ENCODE measurements at places on chromosomes 6 and 20.
A peak's percentile ranks its signal among the peaks of the same experiment; 100 is the strongest.

DNA sequence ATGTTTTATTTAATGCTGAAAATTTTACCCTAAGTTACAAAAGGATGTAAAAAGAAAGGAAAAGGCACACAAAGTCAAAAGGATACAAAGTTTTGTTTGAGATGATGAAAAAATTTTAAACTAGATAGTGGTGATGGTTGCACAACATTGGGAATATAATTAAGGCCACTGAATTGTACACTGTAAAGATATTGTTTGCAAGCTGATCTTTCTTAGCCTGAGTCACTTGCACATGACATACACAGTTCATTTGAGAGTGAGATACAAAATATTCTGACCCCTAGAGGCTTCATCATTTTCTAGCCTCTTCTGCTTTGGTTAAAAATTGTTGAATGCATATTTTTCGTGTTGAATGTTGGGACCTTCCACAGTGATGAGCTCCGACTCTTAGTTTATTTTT, 462.6 kb downstream of the HDGFL1 start:
- no peak for DNase-seq

GRCh38 chr6:159879856-159880255, 10.9 kb upstream of the MAS1 start:
- no peak for DNase-seq

- DNase-seq: no peak
These were observed 155.1 kb downstream of the DTNBP1 start for GRCh38 chr6:15507746-15508145.

GRCh38 chr6:18600255-18600654, 213.1 kb downstream of the RNF144B start:
- DNase-seq: no peak

GRCh38 chr6:52641826-52642225, 29.1 kb upstream of the TMEM14A start:
- peak; percentile 60 for DNase-seq

DNA sequence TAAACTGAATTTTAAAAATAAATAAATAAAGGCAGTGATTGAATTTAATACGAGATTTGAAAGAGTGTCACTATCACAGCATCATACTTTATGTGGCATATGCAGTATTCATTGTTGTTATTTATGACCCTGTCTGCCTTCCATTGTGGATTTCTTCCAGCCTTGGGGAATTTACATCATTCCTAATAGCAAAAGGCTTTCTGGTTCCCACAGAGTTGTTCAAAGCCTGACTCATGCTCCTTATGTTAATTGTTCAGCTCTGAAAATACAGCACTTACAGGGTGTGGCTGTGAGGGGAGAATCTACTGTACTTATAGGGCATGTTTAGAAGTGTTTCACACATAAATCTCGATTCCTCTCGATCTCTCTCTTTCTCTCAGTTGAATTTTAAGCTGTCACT, 54.4 kb downstream of the JAG1 start:
- no peak for DNase-seq

DNA sequence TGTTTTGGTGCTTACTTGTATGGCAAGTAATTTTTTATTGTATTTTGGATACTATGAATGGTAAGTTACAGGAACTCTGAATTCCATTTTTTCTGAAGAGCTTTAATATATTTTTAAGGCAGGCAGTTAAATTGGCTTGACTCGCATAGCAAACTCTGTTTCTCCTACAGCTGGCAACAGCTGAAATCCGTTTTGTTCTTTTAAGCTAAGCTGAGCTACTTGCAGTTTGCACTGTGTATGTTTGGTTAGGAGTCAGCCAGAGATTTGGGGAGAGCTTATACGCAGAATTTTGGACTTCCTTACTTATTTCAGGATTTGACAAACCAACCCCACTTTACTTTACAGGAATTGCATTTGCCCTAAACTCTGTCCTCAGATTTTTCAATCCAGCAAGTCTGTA, 179.1 kb downstream of the COL19A1 start:
- no peak for DNase-seq

DNA sequence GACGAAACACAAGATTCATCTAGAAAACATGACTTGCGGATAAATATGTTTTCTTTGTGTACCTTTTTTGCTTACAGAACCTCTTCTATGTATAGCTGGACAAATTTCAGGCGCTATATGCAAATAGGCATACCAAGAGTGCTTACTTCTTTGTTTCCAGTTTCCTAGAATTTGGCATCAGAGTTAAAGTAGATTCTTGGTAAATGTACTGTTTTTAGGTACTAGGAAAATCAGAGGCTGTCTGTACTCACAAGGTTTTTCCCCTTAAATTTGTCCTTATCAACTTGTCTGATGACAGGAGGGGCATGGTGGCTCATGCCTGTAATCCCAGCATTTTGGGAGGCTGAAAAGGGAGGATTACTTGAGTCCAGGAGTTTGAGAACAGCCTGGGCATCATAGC, 124.9 kb upstream of the TMEM170B start:
- peak; percentile 80 for DNase-seq

GRCh38 chr20:17345321-17345720, 118.5 kb downstream of the PCSK2 start:
- DNase-seq: no peak

GRCh38 chr20:46142124-46142523, 24.0 kb downstream of the CD40 start:
- no peak for DNase-seq

DNA sequence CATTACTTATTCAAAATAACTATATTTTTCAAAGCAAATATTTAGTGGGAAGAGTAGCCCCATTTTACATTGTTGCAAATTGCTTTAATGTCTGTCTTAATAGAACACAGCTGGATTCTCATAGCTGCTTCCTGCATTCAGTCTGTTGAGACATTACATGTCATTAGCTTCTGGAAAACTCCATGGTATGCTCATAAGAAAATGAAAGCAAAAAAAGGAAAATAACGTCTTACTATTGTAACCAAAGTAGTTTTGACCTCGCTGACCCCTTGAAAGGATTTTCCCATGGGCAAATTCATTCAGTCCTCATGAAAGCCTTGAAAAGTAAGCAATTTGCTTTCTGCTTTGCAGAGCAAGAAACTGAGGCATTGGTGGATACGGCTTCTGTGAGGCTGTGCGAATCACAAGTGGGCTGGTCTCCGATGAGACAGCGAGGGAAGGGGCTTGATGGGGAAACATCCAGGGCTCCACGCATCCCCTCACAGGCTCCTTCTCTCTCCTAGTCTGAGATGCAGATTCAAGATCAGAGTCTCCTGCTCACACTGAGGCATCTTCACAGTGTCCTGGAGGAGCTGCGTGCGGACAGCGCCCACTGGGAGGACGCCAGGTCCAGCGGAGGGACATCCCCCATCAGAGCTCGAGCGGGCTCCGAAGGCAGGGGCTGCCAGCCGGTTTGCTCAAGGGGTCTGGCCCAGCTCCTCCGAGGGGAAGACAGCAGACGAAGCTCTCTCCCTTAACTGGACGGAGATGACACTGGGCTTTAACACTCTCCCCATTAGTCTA, 3.3 kb downstream of the C20orf202 start:
- DNase-seq: no peak

DNA sequence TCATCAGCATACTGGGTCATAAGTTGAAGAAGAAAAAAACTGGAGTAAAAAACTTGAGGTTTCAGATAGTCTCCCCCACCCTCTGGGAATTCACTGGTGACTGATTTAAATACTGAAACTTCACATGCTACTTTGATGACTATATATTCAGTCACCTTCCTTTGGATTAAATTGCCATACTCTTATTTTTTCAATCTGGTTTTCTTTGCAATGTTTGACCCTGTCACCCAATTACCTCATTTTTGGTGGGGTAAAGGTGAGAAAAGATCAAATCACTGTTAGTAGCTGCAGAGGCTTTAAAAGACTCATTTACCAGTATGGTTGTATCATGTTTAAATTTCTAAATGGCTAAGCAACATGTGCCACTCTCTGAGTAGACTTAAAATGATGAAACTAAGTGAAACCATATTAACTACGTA, 862.7 kb upstream of the FLRT3 start:
- DNase-seq: no peak

- DNase-seq: no peak
These were observed 42.2 kb upstream of the STK35 start for GRCh38 chr20:2059411-2059810.

GRCh38 chr20:24789877-24790276, 159.2 kb upstream of the CST7 start:
- no peak for DNase-seq

DNA sequence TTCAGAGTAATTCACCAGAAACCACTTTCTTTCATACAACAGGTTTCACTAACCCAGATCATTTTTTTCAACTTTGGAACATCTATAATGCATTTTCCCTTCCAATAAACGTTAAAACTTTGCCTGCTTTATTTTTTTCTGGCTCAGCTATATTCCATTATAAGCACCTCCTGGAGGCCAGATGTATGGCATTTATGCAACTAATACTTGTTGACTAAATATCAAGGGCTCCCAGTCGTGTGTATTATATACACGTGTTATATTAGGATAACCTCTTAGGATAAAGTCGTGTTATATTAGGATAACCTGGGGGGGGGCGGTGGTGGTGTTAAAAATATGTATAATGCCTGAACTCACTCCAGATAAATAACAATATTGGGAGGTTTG, 6.7 kb downstream of the OPN5 start:
- DNase-seq: no peak

- peak; percentile 64 for DNase-seq
These were observed 68.3 kb downstream of the NPEPL1 start for GRCh38 chr20:58760856-58761255.

GRCh38 chr6:165846123-165846966, 183.3 kb upstream of the PDE10A start:
- no peak for DNase-seq

GRCh38 chr6:996271-996852, 303.4 kb upstream of the EXOC2 start:
- no peak for DNase-seq

DNA sequence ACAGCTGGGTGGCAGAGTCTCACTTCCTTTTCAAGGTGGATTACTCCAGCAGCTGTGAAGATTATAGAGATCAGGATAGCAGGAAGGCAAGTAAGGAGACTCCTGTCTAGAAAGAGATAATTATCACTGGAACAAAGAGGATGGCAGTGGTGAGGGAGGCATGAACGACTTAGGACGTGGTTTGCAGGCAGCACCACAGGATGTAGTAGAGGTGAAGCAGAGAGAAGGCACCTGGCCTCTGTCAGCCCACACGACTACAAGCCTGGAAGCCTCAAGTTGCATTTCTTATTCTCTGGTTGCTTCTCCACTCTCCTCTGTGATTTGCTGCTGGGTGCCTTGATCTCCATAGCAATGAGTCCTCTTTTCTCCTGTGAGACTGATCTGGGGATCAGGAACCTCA, 62.7 kb downstream of the TSHZ2 start:
- no peak for DNase-seq

DNA sequence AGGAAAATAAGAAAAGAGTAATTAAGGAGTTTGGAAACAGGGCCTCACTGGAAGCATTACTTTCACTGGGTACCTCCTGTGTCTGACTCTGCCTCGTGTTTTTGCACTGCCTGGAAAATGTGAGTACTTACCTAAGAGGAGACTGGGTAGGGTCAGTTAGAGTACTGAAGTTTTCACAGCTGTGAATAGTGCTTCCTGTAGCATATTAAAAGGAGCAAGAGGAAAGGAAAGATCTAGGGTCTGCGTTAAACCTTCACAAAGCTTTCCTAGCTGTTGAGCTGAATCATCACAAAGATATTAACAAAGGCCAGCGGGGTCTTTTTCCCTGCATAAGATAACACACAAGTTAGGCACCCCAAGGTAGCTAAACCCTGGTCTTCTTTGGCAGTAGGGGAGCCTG, 82.3 kb downstream of the MLIP start:
- DNase-seq: no peak

DNA sequence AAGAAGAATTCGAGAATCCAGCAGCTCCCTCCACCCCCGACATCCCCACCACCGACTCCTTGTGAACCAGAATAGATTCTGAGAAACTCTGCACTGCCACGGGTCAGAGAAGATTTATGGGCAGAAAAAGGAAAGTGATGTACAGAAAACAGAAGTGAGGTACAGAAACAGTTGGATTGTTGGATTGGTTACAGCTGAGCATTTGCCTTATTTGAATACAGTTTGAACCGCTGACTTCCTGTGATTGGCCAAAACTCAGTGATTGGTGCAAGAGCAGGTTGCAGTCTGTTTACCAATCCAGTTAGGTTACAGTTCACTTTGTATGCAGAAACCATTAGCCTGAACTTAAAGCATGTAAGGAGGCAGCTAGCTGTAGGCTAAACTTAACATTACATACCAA, 131.2 kb upstream of the HDDC2 start:
- peak; percentile 0 for DNase-seq

DNA sequence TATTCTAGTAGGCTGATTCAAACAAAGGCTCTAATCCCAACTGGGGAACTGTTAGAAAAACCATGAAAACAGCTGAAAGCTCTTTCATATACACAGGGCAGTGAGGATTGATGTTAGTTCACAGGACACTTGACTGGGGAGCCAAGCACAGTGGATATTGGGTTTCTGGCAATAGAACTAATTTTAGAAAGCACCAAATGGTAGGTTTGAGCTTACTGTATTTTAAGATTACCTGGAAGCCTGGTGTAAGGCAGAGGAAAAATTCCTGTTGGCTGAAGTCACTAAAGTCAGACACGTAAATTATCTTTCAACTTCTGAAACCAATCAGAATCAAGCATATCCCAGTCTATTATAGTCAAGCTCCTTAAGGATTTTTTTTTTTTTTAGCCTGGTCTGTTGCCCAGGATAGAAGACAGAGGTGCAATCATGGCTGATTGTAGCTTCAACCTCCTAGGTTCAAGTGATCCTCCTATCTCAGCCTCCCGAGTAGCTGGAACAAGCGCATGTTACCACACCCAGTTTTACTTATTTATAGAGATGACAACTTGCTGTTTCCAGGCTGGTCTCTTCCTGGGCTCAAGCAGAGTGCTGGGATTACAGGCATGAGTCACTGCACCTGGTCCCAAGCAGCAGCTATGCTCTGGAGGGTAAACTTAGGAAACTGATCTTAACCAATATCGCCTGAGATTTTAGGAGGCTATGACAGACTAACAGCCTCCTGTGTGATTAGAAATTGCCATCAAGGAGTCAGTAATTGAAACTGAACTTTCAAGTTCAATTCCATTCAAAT, 32.5 kb upstream of the SYNCRIP start:
- DNase-seq: no peak

- DNase-seq: no peak
These were observed 5.6 kb downstream of the CD93 start for GRCh38 chr20:23080521-23080920.

DNA sequence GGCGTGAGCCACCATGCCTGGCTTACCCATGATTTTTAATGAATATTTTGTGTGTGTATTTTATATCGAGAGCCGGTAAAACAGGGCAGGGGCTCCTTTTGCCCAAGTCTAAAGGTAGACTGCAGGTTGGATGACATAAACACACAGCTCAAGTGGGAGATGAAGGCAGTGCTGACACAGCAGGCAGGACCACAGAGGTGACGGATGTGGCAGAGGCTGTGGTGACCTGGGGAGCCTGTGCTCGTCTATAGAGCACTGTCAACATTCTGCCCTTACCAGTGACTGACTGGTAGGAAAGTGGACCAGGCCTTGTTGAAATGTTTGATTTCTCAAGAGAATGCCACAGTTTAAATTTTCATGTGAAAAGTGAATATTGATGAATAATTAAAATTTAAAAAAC, 137.5 kb downstream of the ZFP64 start:
- DNase-seq: no peak
